ENCODE measurements at places on chromosomes 7 and 10.

DNA sequence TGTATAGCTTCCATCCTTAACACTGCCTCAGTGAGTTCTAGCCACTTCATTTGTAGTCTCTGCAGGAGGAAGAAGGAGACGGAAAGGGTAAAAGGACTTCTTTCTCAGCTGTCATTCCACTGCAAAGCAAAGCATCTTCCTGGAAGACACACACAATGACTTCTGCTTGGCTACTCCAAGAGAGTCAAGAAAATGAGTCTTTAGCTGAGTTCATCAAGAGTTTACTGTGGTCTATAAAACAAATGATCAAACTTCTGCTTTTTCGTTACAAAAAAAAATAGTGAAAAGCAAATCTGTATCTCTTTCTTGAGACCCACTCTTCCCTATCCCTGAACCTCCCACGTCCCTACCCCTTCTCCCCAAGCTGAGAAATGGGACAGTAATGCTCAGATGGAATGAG, 205.0 kb upstream of the AHR start:
- no peak for DNase-seq

DNA sequence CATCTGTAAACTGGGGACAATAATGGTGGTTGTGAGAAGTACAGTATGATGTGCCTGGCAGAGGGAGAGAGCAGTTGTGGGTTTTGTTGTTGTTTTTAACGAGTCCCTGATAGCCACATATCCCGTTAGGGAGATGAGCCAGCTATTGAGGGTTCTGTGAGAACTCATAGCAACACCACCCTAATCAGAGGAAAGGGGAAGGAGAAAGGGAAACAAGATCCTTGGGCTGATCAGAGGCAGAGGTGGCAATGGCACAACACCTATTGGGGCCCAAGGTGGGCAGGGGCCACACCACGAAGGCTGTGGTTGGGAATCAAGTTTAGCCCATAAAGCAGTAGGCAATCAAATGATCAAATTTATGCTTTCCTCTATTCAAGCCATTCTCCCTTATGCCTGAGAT, 1.7 kb upstream of the MRPS24 start:
- no peak for DNase-seq

DNA sequence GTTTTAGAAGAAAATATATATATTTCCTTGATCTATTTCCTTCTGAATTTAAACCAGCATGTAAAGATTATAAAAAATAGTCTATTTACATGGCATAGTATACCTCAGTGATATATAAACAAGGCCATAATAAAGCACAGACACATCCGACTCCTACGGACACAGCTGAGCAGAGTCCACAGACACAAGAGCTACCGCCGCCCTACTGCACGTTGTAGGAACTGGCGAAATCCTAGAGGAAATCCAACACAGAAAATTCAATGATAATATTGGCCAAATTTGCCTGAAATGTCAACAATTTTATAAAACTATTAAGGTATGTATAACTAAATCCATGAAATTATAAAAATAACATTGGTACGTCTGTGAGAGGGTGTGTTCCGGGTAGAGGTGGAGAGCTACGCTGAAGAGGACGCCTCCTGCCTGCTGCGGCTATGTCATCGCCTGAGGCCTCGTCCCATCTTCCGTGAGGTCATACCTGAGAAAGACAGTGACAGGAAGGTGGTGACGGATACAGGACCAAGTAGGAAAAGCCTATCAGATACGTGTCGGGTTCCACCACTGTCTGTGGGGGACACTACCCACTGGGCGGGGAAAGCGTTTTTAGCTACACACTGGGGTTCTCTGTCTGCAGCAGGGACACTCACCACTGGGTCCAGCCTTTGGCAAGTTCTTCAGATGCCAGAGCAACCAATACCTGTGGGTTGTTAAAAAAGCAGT, 29.3 kb upstream of the NCAPG2 start:
- DNase-seq, result no peak

DNA sequence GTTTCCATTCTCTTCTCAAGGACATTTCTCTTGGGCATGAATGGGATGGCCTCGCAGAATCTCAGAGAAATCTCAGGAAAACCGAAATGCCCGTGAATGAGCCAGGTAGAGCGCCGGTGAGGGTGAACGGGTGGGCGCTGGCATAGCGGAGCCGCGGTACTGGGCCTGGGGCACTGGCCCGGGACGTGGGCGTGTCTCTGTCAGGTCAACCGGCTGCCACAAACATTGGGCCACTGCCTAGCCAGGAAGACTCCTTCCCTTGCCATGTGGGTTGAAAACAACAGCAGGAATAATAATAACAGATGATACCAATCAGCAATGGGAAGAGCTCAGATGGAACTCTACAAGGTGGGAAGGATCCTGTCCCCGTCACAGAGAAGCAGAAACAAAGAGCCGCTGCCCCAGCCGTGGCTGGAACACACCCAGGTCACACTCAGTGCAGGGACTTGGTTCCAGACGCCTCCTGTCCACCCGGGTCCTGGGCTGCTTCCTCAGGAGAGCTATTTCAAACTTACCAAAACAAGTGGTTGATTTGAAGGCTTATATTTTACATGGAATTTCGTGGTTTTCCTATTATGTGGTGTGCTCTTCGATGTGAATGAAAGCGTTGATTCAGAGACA, 51.1 kb upstream of the EBF3 start:
- no peak for DNase-seq

DNA sequence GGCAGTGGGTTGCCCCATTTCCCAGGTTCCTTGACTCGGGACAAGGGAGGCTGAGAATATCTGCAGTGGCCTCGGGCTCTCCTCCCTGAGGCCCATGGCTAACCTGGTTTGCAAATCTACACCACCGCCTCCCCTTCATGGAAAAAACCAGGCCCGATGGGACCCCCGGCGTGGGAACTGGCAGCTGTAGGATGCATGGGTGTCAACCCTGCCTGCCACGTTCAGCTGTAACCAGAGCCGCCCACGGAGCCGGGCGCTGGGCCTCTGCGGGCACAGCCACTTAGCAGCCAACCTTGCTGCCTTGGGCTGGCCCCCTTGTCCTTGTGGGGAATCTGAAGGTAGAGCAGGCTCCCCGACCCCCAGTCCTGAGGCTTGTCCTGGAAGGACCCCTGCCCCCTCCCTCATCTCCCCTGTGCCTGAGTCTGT, 1.6 kb downstream of the PWWP2B start:
- DNase-seq, result no peak

GRCh38 chr7:95725205-95725604, 47.1 kb upstream of the DYNC1I1 start:
- DNase-seq, result peak; percentile 31

DNA sequence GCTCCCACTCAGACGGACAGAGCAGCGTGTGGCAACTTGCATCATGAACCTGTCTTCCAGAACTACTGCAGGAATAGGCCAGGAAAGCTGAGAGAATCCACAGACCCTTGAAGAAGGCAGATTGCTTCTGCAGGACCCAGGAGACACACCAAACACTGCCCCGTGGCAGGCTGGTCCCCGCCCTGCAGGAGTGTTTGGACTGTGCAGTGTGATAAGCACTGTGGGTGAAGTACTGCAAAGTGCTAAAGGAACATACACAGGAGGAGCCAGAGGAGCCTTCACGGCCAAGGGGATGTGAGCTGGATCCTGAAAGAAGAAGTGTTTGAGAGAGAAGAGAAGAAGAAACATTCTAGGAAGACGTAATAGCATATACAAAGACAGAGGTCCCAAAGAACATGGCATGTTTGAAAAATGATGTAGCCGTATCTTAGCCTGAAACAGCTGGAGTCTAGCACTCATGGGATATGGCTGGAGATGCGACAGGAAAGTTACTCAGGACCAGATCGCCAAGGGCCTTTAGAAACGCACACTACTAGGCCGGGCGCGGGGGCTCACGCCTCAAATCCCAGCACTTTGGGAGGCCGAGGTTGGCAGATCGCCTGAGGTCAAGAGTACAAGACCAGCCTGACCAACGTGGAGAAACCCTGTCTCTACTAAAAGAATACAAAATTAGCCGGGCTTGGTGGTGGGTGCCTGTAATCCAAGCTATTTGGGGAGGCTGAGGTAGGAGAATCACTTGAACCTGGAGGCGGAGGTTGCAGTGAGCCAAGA, 96.9 kb upstream of the RHEB start:
- DNase-seq, result no peak

- DNase-seq, result no peak
Observed at GRCh38 chr10:88168171-88169036, 305.0 kb downstream of the PTEN start.

DNA sequence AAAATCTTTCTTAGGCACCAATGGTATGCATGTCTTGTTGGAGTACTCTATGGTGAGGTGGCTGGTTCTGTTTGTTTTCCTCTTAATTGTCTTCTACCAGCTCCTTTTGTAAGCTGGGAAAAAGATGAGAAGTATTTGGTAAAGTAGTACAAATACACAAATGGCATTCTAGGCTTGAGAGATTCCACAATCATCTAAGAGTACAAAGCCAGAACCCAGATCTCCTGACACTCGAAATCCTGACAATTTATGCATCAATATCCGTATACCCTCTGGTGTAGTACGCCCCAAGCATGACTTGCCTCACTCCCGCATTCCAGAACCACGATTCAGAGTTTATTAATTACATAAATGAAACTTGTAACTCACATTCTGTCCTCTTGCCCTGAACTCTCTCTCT, 43.5 kb downstream of the CDCA7L start:
- DNase-seq, result no peak

GRCh38 chr10:72753760-72754231, 61.9 kb downstream of the MCU start:
- no peak for DNase-seq

- no peak for DNase-seq
Observed at GRCh38 chr7:100380196-100380595, 6.9 kb downstream of the PILRA start.

DNA sequence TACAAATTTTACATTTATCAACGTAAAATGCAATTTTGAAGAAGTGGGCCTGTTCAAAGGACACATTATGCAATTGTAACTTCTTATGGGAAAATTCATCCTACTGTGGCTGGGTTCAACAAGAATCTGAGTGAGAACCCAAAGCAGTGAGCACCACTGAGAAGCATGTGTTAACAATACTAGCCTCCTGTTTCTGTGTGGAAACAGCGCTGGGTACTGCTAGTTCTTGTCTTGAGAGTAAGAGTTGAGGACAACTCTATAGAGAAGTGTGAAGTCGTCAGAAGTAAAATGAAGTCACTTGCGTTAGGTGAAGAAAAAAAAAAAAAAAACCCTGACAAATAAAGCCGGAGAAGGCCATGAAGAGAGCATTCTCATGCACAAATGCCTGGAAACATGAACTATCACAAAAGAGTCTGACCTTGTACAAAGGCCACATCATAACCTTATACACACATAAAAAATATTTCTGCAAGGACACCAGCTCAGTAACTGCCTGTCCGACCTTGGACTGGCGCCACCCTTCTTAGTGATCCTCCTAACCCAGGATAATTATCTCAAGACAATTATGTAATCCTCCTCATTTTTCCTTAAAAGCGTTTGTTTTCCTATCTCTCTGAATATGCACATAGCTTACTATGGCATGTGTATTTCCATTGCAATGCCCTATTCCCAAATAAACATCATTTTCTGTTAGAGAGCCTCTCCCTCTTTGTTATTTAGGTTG, 554.9 kb downstream of the HTR7 start:
- no peak for DNase-seq
